ENCODE measurements at places on chromosomes 11 and 22. TPM values are rescaled to one million over a fixed set of nuclear protein-coding genes. Genes with fewer than 3 reads are reported as not detected.

DNA sequence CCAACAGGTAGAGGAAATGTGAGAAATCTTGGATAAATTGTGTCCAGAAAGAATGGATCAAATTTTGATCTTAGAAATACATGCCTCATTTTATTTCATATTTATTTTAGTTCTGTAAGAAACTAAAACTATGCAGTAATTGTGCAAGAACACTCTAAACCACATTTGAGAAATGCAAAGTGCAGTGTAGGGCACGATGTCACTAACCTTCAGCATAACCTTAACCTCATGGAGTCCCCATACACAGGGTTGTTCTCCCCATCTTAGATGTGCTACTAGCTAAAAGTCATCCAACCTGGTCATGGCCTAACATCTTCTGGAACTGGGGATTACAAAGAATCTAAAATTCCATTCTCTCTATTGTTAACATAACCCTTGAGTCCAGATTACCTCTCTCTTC lies 48.4 kb upstream of the ARHGAP42 start:
- no peak for DNase-seq

DNA sequence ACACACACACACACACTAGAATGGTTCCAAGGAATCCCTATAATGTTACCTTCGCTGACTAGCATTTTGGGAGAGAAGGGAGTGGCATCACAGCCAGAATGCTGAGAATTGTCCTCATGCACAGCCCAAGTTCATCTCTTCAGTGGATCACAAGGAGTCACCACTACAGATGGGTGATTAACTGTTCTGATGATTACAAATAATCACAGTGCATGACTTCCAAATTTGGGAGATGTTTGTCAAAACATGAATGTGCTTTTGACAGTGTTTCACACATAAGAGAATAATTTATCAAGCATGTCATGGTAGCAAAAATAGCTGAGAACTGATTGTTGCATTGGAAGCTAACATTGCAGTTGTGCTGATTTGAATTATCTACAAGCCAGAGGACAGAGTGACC lies 80.9 kb upstream of the SC5D start:
- DNase-seq = no peak

GRCh38 chr22:39472570-39473556 lies 16.1 kb downstream of the MGAT3 start:
- DNase-seq = no peak

DNA sequence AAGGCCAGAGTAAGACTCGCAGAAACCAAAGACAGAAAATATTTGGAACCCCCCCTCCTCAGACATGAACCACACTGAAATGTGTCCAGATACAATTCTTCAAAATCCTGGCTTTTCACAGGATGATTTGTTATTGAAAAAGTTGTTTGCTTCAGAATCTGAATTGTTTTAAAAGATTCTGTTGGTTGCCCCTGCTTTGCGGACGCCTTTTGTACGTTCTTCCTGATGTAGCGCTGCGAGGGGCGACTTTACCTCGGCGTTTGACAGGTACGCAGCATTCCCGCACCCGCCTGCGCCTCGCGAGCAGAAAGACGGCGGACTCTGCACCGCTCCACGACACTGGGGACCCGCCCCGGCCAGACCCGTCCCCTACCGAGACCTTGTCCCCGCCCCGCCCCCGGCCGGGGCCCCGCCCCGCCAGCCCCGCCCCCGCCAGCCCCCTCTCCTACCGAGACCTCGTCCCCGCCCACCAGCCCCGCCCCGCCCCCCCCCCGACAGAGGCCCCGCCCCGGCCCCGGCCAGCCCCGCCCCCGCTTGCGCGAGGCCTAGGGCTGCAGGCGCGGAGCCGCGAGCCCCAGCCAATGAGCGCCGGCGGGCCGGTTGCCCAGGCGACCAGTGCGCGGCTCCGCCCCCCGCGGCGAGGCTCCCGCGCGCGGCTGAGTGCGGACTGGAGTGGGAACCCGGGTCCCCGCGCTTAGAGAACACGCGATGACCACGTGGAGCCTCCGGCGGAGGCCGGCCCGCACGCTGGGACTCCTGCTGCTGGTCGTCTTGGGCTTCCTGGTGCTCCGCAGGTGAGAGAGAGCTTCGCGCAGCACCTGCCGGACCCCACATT lies at the start of gene GLB1L2:
Gene GLB1L2 (plus strand): TSS at position 635 of the 835 bp plus-strand sequence. CDS start 74 bp downstream, at position 709.
- DNase-seq = peak; percentile 47

DNA sequence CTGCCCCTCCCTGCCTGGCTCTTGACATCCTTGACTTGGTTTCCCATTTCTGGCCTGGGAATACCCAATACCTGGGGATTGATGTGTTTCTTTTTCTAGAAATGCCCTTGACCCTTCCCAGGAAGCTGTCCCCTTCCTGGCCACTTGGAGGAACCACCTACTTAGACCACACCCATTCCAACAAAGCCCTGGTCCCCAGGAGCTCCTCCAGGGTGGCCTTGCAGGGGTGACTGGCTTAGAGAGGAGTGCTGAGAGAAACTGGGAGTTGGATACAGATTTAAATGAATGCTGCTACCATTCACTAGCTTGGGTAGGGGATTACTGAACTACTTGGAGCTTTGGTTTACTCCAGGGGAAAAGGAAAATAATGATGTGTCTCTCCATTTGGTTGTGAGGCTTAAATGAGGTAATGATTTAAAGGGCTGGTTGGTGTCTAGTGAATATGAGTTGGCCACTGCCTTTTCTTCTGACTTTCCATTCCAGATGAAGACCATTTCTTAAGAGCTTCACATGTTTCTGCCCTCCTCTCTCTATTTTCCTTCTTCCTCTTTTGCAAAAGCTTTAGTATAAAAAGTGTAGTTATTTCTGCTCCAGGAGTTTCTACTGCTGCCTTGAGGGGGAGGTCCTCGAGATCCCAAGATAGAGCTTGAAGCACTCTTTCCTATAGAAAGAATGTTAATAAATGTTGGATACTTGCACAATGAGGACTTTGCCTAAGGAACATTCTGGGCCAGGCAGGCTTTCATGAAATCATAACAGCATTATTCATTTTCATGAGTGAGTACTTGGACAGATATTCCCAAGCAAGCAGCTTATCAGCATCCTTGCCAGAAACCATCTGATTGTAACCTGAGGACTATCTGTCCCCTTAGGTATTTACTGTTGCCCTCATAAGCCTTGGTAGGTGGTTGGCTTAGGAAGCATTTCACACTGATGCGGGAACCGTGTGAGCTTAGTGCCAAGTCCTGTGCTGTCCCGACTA lies 22.4 kb downstream of the PANX1 start:
- DNase-seq = peak; percentile 33

GRCh38 chr11:128457874-128458273 lies 129.5 kb downstream of the ETS1 start:
- DNase-seq = peak; percentile 59

The MAPK11 gene
- 12.3 TPM for total RNA-seq

DNA sequence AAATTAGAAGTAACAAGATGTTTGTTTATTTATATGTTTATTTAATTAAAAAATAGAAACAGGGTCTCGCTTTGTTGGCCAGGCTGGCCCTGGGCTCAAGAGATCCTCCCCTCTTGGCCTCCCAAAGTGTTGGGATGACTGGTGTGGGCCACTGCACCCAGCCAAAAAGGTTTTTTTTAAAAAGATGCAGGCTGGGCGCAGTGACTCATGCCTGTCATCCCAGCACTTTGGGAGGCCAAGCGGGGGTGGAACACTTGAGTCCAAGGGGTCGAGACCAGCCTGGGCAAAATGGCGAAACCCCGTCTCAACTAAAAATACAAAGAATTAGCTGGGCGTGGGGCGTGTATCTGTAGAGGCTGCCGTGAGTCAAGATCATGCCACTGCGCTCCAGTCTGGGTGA lies 13.4 kb downstream of the DRD4 start:
- DNase-seq = peak; percentile 31

- no peak for DNase-seq
Observed at GRCh38 chr11:87634331-87634730, 540.9 kb downstream of the RAB38 start.

DNA sequence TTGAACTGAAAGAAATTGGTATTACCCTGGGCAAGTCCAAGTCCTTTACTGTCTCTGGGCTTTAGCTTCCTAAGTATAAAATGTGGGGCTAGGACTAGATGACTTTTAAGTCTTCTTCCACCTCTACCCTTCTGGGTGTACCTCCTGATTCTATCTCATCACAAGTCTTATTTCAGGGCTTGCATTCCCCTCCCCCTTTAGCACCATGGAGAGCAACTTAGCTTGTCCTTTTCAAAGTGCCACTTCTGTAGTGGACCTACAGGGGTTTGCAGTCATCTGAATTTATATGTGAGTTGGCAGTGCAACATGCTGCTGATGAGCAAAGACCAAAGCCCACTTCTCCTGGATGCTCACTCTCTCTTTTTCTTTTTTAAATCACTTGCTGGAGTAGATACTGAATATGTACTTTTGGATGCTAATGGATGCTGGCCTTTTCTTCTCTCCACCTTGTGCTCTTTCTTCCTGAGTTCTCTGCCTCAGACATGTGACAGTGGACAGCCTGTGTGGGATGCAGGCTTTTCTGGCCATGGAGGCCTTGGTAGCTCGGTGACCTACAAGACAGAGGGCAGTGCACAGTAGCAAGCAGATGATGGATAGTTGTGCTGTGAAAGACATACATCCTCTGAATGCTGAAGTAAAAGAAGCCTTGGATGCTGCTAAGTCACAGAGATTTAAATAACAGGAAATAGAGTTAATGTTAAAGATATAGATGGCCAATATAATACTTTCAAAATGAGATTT lies 185.0 kb downstream of the NELL1 start:
- DNase-seq = no peak

The APOA5 gene
- total RNA-seq = not detected

DNA sequence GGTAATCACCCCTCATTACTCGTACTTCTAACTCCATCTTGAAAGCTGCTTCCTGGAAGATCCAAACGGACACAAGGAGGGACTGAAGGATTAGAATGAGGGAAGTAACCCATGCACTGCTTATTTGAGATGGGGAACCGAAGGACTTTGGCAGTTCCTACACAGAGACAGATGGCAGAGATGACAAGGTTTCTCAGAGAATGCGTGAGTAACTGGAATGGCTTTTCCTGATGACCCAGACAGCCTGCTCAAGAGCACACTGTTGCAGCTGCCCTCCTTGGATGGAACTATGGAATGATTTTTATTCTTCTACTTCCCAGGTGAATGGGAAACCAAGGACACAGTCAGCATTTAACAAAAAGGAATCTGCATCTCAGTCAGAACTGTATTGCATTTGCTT lies 7.3 kb downstream of the KCNJ11 start:
- DNase-seq = peak; percentile 50

The DMC1 gene
- 3.7 TPM for total RNA-seq

DNA sequence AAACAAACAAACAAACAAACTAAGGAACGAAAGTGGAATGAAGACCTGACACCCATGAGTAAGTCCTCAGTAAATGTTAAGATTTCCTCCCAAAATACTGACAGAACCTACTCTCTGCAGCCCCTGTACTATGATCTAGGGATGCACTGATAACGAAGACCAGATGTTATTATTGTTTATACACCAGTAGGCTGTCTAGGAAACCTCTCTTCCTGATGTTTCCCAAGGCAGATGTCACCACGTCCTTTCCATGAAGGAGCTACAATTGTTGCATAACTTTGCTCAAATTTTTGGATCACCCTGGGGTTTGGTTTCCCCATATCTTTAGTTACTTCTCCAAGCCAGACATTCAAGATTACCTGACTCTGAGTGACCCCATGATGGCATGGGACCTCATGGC lies 340.7 kb downstream of the MIAT start:
- DNase-seq = peak; percentile 32

The DRAP1 gene
- 307 TPM for total RNA-seq

GRCh38 chr11:122100756-122101080 lies 15.3 kb downstream of the BLID start:
- peak; percentile 82 for DNase-seq

The CHRM1 gene
- total RNA-seq = not detected

GRCh38 chr22:27136596-27136995 lies 479.2 kb downstream of the MIAT start:
- no peak for DNase-seq

GRCh38 chr11:109486129-109486528 lies 64.1 kb downstream of the C11orf87 start:
- DNase-seq = no peak

The VPREB1 gene
- not detected for total RNA-seq
